ENCODE measurements at places on chromosomes 2 and 18.

- no peak for DNase-seq
Observed at GRCh38 chr2:8334866-8335325, 347.0 kb upstream of the ID2 start.

DNA sequence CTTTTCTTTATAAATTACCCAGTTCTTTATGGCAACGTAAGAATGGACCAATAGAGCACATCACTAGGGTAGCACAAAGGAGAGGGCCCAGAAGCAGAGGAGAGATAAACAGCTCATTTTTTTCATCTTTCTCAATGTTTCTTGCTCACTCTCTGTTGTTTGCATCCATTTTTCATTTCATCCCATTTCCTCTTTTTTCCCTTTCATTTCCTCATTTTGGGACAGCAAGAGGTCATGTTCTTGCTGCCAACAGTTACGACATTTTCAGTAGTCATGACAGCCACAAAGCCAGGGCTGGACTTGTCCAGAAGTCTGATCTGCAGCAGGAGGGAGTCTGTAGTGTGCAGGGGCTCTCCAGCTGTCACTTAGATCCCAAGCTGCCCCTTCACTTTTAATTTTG lies 52.7 kb upstream of the CYP1B1 start:
- DNase-seq, result no peak

DNA sequence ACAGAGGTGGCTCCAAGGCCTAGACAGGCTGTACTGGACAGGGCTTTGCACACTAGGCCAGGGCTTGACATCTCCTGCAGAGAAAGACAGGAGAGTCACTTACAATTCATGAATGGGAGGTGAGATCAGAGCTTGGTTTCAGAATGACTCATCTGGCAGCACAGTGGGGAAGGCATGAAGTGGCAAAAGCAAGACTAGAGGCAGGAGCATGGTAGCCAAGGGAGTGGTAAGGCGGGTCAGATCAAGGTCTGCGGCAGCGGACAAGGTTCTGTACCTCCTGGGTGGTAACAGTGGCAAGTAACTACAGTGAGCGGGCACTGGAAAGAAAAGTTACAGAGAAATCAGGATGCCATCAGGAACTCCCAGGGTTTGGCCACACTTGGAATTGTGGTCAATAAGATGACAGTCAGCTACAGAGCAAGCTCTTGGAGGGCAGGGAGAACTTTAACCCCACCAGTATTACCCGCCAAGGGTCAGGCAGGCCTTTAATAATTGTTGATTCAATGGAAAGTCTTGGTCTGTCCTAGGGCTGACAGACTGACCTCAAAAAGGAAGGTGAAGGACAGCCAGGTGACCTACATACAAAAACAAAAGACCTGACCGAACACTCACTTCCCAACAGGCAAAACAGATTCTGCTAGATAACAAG lies 5.7 kb downstream of the MCFD2 start:
- DNase-seq, result no peak

DNA sequence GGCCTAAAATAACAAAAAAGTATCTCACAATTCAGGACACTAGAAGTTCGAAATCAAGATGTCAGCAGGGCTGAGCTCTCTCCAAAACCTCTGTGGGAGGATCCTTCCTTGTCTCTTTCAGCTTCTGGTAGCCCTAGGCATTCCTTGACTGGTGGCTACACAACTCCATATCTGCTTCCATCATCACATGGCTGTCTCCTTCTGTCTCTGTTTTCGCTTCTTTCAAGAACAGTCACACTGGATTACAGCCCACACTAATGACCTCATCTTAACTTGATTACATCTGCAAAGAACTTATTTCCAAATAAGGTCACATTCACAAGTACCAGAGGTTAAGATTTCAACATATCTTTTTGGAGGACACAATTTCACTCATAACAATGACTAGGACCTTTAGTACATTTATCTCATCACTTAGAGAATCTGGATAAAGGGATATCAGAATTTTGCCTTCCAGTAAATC lies 275.2 kb downstream of the IRS1 start:
- DNase-seq, result no peak

GRCh38 chr2:202307690-202308089 lies 42.1 kb downstream of the NOP58 start:
- DNase-seq, result no peak

GRCh38 chr2:139079311-139079710 lies 299.1 kb upstream of the NXPH2 start:
- DNase-seq, result no peak

GRCh38 chr2:25257032-25257552 lies 84.6 kb downstream of the DNMT3A start:
- DNase-seq, result no peak

All from NCI-H2081 treated with DMSO at 0.1 percent for 48 hours (cell line).